ENCODE measurements at places on chromosomes 7 and 10.

- DNase-seq, result no peak
These were observed 310.0 kb downstream of the HPSE2 start for GRCh38 chr10:98925651-98926050.

DNA sequence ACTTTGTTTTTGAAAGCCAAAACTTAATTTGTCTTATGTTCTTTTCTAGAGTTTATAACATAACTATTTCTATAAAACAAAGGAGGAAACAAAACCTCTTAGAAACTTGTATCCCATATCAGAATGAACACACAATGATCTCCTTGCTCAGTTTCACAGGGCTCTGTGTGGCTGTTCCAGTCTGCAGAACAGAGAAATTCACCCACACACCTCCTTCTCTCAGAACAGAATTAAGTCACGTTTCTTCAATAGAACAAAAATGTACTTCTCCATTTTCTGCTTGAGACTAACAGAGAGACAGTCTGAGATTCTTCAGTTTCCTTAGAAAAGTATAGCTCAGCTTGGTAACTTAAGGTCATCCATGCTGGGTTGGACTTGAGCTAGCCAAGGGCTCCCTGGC, 15.8 kb upstream of the DOCK1 start:
- DNase-seq, result no peak

- DNase-seq, result no peak
These were observed 6.2 kb downstream of the ABCB8 start for GRCh38 chr7:151034312-151035025.

- DNase-seq, result peak; percentile 61
These were observed 816 bp upstream of the LRRC4 start for GRCh38 chr7:128031901-128032604.

- DNase-seq, result no peak
These were observed 119.4 kb downstream of the ST7 start for GRCh38 chr7:117072620-117073118.

DNA sequence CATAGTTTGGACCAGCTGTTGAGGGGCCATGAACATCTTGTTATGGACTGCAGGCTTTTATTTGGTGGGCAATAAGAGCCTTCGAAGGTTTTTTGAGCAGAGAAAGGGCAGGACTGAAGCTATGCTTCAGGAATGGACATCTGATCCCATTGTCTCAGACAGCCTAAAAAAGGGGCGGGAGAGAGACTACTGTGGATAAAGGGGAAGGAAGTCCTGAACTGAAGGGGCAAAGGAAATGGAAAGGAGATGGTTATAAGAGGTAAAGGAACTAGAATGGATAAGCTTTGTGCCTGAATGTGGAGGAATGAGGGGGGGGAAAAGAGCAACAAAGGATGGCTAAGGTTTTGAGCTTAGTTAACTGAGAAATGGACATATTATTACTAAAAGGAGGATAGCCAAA, 172.5 kb downstream of the SKAP2 start:
- DNase-seq, result no peak

- no peak for DNase-seq
These were observed 9.4 kb upstream of the TES start for GRCh38 chr7:116200963-116201362.

- no peak for DNase-seq
These were observed 425.8 kb upstream of the CELF2 start for GRCh38 chr10:10591715-10592341.

- no peak for DNase-seq
These were observed 607.6 kb upstream of the DPP6 start for GRCh38 chr7:153444641-153445040.

GRCh38 chr10:97475936-97476594, 22.2 kb downstream of the MMS19 start:
- DNase-seq, result no peak

- DNase-seq, result no peak
These were observed 126.5 kb downstream of the GPAM start for GRCh38 chr10:112057072-112057471.

DNA sequence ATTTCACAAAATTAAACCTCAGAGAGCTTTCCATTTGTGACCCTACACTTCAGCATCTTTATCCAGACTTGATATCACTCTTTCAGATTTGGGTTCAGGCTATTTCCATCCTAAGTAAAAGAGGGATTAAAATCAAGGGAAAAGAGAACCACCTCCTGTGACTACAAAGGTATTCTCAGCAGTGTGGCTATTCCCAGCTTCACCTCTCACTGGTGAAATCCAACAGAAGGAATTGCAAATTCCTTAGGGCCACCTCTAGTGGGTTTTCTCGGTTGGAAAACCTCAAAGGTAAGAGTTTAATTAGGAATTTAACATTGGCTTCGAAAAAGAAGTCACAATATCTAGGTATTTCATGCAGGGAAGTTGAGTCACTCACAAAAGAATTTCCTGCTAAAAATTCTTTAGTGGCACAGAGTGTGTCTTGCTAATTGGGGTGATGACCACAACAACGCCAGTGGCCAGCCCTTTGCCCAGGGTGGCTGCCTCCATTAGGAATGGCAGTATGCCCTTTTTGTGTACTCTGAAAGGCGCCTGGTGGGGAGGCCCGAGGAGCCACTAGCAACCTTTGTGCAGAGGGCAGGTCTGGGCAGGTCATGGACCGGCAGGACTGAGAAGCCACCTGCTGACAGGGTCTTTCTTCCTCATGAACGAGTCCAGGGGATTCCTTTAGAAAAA, 52.2 kb downstream of the SEM1 start:
- no peak for DNase-seq

DNA sequence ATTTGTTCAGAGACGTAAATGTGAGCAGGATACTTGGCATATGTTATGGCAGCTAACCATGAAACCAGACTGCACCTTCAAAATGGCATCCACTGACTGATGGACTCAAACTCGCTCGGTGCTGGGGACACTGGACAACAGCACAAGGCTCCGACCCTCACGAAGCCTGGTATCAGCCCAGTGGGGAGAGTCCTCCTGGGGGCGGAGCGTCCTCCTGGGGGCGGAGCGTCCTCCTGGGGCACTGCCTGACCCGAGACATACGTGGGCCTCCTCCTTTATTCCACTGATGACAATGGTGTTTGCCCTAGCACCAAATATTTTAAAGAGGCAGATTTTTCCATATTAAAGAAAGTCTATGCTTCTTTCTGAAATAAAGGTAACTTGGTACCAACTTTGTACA, 39.5 kb downstream of the ESYT2 start:
- no peak for DNase-seq

- no peak for DNase-seq
These were observed 108.1 kb upstream of the AGR3 start for GRCh38 chr7:16989811-16990413.

DNA sequence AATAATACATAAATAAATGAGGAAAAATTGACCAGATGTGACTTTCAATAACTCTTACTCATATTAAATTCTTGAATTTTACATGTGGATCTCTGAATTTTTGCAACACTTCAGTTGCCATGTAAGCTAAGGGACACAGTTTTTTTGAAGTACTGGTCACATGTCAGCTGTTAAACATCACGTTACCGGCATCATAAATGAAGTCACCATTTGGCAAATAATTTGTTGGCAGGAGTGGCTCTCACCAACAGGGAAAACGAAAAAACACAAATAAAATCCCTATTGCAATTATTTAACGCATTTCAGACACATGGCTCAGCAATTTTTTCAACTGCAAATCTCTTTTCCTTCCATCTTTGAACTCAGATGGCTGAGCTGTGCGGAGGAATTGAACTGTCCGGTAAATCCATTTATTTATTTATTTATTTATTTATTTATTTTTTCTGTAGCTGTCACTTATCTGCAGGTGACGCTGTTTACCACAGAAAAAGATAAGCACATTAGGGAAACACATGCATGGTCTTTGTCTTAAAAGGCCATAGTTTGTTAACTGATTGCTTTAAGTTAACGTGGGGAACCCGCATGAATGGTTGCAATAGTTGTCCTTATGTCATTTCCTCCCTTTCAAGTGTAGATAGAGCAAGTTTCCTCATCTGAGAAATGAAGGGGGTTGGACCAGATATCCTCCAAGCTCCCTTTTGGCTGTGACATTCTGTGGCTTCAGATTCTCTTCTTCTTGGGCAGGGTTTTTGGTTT, 64.7 kb upstream of the JAZF1 start:
- no peak for DNase-seq

DNA sequence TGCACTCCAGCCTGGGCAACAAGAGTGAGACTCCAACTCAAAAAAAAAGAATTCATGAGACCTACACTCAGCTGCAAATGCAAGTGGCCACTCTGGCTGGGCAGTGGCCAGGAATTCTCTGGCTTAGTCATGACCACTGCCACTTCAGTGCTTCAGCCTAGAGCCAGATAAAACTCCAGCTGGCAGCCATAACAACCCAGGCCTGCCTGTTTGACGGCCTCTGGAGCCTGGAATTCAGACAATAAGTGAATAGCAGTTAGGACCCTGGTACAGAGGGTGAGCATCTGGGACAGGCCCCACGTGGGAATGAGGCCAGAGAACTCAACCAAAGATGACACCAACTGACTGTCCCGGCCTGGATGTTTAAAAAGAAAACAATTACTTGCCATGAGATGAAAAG, 18.9 kb downstream of the RCC1L start:
- DNase-seq, result no peak

DNA sequence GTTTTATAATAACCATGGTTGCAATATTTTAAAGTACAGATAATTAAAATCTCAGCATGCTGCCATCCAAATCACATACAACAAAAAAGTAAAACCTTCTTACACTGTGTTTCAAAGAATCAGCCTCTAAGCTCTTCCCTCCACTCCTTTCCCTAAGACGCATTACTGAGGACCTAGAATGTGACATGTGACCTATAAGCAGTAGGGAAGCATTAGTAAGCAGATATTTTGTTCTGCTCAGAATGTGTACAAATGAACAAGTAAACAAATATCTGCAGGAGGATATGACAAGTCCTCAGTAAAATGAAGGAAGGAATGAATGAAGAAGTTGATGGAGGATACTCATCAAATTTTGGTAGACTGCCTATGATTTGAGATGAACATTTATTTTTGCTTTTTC, 49.1 kb downstream of the RAB11FIP2 start:
- no peak for DNase-seq

- DNase-seq, result no peak
These were observed 142.9 kb downstream of the ANKRD30A start for GRCh38 chr10:37268266-37268665.

DNA sequence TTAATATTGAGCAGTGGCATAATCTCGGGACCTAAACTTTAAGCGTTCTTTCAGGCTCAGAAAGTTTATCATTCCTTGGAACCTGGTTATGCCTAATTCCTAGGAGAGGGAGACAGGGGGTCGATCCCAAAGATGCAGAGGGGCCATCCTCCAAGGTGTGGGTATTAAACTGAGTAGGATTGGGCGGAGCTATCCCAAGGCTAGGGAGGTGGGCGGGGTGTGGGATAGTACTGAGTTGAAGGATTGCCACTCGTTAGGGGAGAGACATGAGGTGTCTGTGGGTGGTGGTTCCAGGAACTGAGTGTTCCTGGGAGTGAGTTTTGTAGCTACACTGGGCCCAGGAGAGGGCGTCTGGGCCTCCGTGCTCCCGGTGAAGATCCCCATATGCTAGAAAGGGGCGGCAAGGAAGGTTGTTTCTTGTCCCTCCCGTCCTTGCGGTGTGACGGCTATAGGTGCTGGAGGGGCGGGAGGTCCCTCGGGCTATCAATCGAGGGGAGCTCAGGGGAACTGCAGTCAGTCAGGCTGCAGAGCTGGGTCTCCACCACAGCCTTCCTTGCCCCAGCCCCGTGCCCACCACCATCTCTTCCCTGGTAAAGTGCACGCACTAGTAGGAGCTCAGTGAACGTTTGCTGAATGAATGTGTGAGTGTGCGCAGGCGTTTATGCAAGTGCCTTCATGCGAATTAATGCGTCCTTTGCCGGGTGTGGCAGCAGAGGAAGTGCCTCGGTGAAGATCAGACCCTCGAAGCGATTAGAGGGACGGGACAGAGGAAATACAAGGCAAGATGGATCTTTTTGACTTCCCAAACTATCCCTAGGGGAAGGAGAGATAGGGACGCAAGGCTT, 3.0 kb upstream of the HMX2 start:
- no peak for DNase-seq

DNA sequence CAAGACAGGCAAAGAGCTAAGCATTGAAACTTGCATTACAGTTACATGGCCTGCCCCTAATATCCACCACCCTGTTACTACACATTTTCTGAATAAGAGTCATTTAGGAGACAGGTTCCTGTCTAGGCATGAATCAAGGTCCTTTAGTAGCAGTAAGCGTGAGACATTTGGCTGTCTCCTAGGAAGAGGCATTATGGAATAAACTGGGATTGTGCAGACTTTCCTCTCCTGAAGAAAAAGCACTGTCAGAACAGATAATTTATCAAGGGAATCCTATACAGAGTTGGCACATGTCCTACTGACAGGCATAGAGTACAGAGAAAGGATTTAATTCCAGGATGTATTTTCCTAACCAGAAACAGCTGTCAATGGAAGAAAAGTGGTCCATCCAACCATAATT, 111.9 kb downstream of the INHBA start:
- DNase-seq, result no peak

DNA sequence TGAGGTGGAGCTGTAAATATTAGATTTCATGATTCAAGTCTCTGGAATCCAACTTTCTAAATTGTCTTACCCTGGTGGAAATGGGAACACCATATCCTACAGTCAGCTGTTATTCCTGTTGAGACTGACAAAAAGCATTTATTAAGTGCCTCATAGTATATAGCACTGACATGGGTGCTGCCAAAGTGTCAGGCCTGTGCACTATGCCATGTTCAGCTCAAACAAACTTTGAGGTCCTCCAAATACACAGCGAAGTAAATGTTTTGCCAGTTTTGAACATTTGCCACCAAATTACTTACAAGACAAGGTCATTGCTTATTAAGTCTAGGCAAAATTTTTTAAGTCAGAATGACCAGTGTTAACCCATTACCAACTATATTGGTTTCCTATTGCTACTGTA, 162.9 kb upstream of the SLC25A13 start:
- DNase-seq, result no peak

- DNase-seq, result no peak
These were observed 98.1 kb upstream of the STK17A start for GRCh38 chr7:43484678-43485395.

DNA sequence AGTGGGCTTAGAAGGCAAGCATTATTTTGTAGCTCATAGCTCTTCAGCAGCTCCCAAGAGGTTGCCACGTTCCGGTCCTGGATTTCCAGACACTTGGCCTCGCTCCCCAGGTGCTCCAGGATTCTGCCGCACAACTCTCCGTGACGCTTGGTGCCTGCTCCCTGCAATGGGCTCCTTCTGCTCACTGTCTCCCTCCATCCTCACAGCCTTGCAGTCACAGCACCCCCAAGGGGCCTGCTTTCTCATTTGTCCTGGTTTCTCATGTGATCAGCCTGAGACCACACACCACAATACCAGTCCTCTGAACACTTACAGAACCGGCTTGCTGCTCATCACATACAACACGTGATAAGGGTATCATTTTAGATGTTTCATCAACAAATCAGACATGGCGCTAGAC, 9.8 kb downstream of the IGFBP3 start:
- no peak for DNase-seq

GRCh38 chr10:100904917-100905316, 7.8 kb upstream of the SLF2 start:
- DNase-seq, result no peak

- no peak for DNase-seq
These were observed 125.3 kb downstream of the SORCS3 start for GRCh38 chr10:104766341-104766740.

GRCh38 chr7:77442636-77443035, 26.5 kb upstream of the GSAP start:
- no peak for DNase-seq

All from GM12892 (cell line).